ENCODE measurements at places on chromosomes 13 and 19.

DNA sequence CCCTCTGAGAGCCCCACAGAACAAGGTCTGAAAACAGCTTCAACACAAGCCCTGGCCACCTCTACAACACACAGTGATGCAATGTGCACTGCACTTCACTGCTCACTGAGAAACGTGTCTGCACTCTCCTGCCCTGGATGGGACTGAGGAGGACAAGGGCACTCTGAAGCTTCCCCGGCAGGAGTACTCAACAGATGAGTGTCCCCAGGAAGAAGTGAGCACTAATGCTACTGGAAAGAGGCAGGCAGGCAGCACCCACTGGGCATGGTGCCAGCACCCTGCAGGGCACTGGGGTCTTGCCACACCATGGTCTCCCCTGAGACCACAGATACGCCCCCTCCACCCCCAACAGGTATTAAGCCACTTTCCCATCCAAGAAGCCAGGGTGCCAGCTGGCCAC is 17.7 kb upstream of the SLC35E1 start:
- DNase-seq, result no peak

DNA sequence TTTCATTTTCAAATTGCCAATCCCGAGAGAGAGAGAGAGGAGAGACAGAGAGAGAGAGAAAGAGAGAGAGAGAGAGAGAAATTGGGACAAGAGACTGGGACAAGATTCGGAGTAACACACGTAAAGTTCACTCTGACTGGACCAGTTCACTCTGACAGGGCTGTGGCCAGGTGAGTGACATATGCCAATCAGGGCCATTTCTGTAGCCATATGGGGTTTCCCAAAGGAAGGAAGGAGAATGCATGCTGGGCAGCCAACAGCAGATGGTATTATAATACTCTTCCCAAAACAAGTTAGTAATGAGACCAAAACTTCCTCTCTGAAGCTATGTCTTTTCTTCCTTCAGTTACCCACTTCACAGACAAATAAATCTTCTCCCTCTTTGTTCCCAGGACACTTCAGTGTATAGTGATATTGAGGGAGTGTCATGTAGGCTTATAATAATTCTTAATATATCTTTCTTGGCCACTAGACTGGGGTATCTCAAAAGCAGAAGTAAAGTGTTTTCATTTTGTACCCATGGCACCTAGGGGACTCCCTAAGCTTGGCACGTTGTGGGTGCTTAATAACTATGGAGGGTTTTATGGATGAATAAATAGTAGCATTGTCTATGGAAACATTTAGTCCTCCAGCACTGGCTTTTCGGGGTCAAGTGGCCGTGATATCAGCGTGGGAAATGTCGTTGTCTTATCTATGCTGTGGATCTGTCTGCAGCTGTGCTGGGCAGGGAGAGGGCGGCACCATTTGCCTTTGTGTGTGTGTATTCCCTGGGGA is 51.6 kb downstream of the SERP2 start:
- DNase-seq, result no peak

GRCh38 chr13:74883834-74884233 is 598.1 kb downstream of the TBC1D4 start:
- no peak for DNase-seq

DNA sequence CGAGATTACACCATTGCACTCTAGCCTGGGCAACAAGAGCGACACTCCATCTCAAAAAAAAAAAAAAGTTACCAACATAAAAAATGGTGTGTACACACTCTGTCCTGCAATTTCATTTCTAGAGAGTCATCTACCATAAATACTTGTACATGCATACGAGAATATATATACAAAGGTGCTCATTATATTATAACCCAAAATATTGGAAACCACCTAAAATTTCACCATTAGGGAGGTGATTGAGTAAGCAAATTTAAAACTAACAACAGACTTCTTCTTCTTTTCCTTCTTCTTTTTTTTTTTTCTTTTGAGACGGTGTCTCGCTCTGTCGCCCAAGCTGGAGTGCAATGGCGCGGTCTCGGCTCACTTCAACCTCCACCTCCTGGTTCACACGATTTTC is 7.4 kb upstream of the C5AR1 start:
- DNase-seq, result no peak

DNA sequence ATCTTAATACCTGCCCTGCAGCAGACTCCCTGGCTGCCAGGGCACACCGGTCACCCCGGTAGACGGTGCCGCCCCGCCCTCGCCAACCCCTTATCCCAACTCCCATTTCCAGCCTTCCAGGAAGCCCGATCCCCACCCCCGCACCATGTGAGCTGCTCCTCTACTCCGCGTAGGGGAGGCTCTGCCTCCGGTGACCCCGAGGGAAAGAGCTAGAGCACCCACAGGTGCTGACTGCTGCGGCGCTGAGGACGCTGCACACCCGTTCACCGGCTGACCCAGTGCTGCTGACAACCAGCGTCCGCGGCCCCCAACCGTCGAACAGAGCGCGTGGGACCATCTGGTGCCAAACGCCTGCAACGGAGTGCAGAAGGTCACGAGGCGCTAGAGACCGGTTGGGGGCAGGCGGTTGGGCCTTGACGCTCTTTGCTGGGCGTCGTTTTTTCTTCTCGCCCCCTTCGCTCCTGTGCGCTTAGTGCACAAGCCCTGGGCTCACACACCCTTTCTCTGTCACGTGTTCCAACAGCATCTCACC is 59.6 kb upstream of the ZNF599 start:
- DNase-seq, result no peak

GRCh38 chr19:44746946-44747738 is 1.4 kb upstream of the BCL3 start:
- DNase-seq, result no peak
